ENCODE measurements at places on chromosomes 6 and 20.

GRCh38 chr20:61697666-61698597 lies 367.7 kb downstream of the TAF4 start:
- no peaks in the 10 kb centered on the region for H3K4me1 ChIP-seq
- H3K27ac ChIP-seq: no peak overlapping the region
- H3K36me3 ChIP-seq: peaks cover 11% of the 10 kb centered on the region
- no peaks in the 10 kb centered on the region for H3K27me3 ChIP-seq

DNA sequence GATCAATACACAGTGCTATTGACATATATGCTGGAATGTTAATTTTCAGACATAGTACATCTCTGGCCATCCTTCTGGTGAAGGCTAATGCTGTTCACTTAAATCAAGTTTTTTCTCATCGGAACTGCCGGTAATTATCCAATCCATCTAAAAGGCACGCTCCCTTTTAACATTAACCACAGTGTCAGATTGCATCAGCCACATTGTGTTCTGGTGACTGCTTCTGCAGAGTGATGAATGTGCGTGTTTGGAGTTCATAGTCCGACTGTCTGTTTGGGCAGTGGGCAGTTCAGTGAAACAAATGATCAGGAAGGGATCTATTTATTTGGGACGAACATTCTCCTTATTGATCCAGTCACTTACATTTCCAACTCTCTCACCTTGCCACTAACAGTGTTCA lies 49.5 kb downstream of the SOBP start:
- H3K4me1 ChIP-seq: no peaks in the 10 kb centered on the region
- peaks cover 6% of the 10 kb centered on the region for H3K27me3 ChIP-seq
- no peak overlapping the region for H3K27ac ChIP-seq
- H3K4me3 ChIP-seq: no peak overlapping the region

DNA sequence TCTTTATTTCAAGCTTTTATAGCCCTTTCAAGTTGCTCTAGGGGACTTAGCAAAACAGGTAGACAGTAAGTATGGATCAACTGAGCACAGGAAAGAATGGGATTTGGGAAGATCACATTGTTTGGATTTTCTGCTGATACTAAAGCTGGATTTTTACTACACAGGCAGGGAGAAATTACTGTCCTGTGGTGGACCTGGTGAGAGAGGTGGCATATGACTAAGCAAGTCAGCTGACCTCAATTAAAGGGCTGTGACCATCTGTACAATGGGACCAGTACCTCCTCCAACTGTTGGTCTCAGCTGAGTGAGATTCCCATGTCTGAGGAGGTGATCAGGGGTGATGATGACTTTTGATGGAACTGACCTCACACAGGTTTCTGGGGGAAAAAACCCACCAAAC lies 28.0 kb downstream of the RREB1 start:
- peaks cover 58% of the 10 kb centered on the region for H3K4me1 ChIP-seq
- peaks cover 5% of the 10 kb centered on the region for H3K36me3 ChIP-seq
- H3K4me3 ChIP-seq: no peak overlapping the region
- peak overlapping the region; percentile 18 for H3K27ac ChIP-seq
- DNase-seq: no peak
- H3K27me3 ChIP-seq: no peaks in the 10 kb centered on the region

- no peak for DNase-seq
- peak overlapping the region; percentile 31 for H3K27ac ChIP-seq
- H3K36me3 ChIP-seq: peaks cover 24% of the 10 kb centered on the region
- H3K4me1 ChIP-seq: peaks cover 28% of the 10 kb centered on the region
- H3K4me3 ChIP-seq: no peak overlapping the region
Observed at GRCh38 chr6:45474376-45474775, 96.6 kb upstream of the SUPT3H start.

DNA sequence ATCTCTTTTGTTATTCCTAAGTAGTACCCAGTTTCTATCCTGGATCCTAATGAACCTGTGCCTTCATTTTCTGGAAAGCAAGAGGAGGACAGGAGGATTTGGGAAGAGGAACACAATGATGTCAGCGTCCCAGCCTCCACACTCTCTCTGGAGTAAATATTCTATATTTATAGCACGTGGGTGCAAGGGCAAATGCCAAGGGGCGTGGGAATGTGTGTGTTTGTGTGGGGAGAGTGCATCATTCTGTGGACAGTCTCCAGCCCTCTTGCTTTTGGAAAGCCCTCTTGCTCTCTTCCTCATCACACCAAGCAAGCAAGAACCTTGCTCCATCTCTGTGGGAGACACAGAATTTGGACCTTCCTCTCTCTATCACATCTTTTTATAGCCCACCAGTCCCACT lies 103.2 kb upstream of the EMILIN3 start:
- peaks cover 2% of the 10 kb centered on the region for H3K27me3 ChIP-seq
- no peak overlapping the region for H3K27ac ChIP-seq
- H3K36me3 ChIP-seq: peaks cover 32% of the 10 kb centered on the region
- no peak for DNase-seq
- H3K4me1 ChIP-seq: peaks cover 12% of the 10 kb centered on the region

DNA sequence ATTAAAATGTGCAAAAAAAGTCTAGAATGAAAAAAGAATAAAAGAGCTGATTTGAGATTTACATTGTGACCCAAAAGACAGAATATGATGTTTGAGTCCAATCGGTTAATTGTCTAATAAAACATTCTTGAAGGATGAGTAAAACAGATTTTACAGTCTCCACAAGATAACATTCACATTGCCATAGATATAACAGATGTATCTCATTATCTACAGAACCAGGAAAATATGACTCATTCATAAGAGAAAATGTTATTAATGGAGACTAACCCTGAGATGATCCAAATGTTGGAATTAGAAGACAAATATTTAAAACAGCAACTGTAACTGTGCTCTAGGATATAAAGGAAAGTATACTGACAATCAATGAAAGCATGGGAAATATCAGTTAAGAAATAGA lies 141.7 kb downstream of the RFX6 start:
- no peaks in the 10 kb centered on the region for H3K4me1 ChIP-seq
- H3K27ac ChIP-seq: no peak overlapping the region
- peaks cover 5% of the 10 kb centered on the region for H3K36me3 ChIP-seq
- H3K27me3 ChIP-seq: no peaks in the 10 kb centered on the region

DNA sequence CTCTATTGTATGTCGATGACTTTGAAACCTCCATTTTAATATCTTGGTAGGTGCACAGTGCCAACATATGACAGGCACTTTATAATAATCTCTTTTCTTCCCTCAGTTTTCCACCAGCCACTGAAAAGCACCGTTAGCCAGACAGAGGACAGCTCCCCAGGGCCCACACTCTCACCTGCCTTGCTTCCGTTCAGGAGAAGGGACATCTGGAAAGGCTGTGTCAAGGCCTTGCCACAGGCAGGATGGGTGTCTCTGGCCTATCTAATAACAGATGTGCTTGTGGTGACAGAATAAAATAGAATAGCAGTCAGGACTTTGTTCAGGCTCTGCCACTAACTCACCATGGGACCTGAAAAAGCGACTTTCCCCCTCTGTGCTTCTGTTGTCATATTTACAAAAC lies 75.5 kb upstream of the CCDC167 start:
- no peak for DNase-seq
- H3K4me1 ChIP-seq: peaks cover 31% of the 10 kb centered on the region
- H3K36me3 ChIP-seq: no peaks in the 10 kb centered on the region
- no peak overlapping the region for H3K27ac ChIP-seq
- H3K4me3 ChIP-seq: no peak overlapping the region
- H3K27me3 ChIP-seq: peaks cover 16% of the 10 kb centered on the region

DNA sequence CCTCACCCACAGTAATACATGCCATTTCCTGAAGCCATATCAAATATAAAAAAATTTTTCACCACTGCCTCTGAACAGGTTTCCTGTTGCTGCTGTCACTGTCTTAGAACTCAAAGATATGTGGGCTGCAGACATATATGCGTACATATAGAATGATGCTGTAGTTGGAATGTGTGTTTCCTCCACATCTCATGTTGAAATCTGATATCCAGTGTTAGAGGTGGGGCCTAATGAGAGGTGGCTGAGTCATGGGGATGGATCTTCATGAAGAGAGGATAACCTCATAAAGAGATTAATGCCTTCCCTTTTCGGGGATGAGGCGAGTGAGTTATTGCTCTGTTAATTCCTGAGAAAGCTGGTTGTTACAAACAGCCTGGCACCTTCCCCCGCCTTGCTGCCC lies 7.7 kb upstream of the SCP2D1 start:
- peaks cover 3% of the 10 kb centered on the region for H3K27me3 ChIP-seq
- H3K36me3 ChIP-seq: no peaks in the 10 kb centered on the region
- H3K27ac ChIP-seq: no peak overlapping the region
- DNase-seq: no peak
- no peak overlapping the region for H3K4me3 ChIP-seq
- peaks cover 6% of the 10 kb centered on the region for H3K4me1 ChIP-seq

Data from HFFc6 (cell line).